ENCODE measurements at places on chromosomes 4 and X. TPM values are rescaled to one million over a fixed set of nuclear protein-coding genes. Genes with fewer than 3 reads are reported as not detected.

KLF3 gene
- 22.2 TPM for total RNA-seq

MTNR1A gene
- not detected for total RNA-seq

VEGFC gene
- 1.4 TPM for total RNA-seq

ADRA2C gene
- 0.81 TPM for total RNA-seq

STOX2 gene
- total RNA-seq: 0.65 TPM

TCEAL6 gene
- 3.8 TPM for total RNA-seq

GPRIN3 gene
- total RNA-seq: 4.3 TPM

DNA sequence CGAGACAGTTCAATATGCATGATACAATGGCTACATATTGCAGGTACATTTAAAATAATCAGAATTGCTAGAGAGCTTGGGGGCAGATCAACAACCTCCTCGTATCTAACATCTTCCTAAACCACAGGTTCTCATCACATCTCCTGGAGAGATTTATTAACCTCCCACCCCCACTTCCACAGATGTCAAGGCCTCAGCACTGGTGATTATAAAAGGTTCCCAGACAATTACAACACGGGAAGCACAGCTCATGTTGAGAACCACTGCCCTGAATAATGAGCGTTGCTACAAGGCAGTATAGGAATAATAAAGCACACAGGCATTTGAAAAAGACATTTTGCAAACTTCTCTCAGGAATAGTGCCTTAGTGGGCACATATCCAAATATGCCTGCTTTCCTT is 42.8 kb downstream of the ELOVL6 start:
- peak; percentile 92 for ATAC-seq

- ATAC-seq: no peak
Observed at GRCh38 chr4:61918987-61919386, 718.9 kb downstream of the ADGRL3 start.

GRCh38 chrX:153496590-153496959 is 1.8 kb downstream of the BGN start:
- ATAC-seq: no peak

- peak; percentile 42 for ATAC-seq
Observed at GRCh38 chr4:153513596-153513995, 47.4 kb downstream of the TMEM131L start.

- ATAC-seq: no peak
Observed at GRCh38 chr4:185565696-185566095, 30.4 kb upstream of the PDLIM3 start.

GRCh38 chr4:105155426-105155825 is 8.8 kb downstream of the TET2 start:
- ATAC-seq: no peak

GRCh38 chrX:19756597-19757131 is 130.7 kb downstream of the SH3KBP1 start:
- no peak for ATAC-seq

DNA sequence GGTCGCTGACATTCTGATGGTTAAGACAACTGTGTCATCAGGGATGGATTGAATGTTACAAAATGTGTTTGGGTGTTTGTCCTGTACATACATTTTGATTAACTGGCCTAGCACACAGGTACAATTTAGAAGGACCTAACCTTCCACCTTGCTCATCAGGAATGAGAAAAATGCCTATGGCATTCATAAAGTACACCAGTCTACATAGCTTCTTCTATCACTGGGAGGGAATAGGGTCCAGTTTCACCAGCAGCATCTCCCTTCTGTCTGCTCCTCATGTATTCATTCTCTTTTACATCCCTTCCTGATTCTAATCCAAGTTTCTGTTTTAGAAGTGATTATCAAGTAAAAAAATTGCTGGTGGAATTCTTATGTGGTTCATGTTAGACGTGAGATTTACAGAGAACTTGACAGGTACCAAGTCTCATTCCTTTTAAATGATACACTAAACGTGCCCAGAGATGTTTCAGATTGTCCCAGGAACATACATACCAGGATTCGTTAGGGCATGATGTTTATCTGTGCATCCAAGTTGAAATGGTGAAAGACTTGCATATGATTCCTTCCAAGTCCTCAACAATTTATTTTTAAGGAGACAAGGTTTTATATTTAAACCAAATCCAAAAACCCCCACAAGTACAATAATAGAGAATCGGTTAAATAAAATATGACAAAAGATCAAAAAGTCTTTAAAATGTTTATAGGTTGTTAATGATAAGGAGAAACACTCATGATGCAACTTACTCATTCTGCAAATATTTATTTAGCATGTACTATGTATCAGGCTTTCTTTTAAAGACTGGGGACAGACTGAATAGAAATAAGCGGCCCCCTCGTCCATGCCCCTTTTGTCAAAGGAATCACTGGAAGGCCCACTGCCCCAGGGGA is 359.1 kb downstream of the ZNF674 start:
- no peak for ATAC-seq

DNA sequence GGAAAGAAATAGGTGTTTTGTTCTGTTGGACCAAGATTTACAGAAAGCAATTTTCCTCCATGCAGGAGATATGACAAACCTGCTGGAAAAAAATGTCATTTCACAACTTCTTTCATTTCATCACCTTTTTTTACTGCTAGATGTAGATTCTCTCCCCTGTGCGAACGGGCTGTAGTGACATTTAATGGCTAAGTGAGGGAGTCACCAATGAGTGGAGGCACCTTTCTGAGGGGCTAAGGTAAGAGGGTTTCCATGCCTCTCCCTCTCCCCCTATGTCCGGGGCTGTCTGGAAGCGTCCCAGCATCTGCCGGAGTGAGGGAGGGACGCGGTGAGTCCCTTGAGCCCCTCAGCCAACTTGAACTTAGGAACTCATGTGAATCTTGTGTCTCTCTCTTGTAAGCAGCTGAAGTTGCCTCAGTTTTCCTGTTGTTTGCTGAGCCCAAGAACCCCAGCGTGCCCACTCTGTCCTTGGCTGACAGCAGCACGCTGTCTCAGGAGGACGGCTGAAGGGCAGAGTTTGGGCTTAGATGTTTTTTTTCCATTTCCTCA is 42.3 kb downstream of the DCTD start:
- ATAC-seq: no peak

DNA sequence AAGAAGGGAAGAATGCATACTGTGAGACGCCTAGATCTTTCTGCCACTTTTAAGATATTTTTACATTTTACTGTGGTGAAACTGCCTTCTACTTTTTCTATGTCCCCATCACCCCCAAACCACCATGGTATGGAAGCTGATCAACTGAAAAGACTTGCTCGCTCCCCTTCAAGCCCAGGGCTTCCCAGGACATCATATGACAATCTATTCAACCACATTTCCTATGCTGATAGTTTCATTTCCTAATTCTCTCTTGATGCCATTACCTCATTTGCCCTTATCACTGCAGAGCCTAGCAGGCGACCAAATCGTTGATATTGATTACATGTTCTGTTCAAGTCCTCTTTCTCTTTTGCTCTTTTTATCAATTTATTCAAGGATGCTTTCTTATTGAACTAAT is 40.1 kb upstream of the KLHL34 start:
- no peak for ATAC-seq

DNA sequence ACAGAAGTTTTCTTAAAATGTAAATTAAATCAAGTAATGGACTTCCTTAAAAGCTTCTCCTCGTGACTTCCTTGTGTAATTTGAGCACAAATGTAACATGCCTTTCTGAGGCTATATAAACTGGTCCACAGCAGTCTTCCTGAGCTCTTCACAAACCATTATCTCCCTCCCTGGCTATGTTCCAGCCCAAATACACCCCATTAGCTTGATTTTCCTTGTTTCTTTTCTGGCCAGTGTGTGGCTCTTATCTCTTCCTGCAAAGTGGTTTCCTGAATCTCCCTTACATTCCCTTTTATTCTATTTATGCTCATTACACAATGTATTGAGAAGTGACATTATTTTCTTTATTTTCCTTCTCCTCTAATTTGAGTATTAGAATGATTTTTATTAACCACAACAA is 1085.3 kb upstream of the PCDH10 start:
- ATAC-seq: no peak

DNA sequence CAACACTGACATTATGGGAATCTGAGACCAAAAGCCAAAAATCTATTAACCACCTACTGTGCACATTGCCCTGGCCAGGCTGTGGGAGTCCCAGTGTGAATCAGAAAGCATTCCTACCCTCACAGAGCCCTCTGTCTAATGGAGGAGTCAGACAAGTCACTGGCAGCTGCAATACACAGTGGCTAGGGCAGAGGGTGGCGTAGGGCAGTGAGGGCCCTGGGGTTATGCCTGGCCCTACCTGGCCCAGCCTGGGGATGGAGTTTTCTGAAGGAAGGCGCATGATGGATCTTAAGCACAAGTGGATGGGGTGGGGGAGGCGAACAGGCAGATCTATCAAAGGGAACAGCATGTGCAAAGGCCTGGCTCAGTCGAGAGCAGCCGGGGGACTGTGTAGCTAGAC is 10.8 kb downstream of the JAKMIP1 start:
- ATAC-seq: no peak

DNA sequence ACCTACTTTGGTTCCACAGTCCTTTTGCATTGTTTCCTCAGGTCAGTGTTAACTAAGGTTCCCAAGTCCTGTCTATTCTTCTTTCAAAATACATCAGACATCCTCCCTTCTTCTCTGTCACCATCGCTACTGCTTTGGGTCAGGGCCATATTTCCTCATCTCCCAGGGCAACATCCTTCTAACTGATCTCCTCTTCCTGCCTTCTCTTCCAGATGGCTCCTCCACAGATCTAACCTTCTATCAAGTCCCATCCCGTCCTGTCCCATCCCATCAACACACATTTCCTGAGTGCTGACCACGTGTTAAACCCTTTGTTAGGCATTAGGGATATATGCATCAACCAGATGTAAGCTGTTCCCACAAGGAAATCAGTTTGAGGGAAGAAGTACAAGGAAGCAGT is 25.9 kb downstream of the PLAC1 start:
- no peak for ATAC-seq

DNA sequence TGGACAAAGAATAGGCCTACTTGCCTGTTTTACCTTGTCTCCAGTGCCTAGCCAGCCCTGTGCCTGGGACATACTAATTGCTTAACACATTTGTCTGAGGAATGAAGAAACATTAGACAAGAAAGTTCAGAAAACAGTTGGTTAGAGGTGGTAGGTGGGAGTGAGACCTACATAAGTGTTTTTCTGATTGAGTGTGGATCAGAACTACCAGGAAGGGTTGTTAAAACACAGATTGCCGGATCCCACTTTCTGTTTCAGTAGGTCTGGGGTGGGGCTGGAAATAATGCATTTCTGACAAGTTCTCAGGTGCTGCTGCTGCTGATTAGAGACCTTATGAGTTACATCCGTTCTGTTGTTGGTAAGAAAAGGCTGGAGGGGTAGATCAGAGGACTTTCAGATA is 5.7 kb upstream of the JADE1 start:
- no peak for ATAC-seq

DNA sequence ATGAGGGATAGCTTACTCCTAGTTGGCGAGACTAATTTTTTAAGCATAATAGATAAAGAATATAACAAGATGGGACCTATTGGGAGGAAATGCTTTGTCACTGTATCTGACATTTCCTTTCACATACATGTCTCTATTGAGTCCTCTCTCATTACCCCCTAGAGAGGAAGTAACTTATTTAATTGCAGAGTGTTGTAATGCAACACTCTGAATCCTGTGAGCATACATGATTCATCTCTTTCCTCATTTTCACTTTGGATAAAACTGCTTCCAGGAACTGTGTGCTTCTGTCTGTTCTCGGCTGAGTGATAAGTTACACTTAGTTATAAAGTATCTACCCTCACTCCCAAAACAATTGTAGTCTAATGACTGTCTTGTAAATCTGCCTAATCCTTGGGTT is 266.1 kb upstream of the ANXA10 start:
- no peak for ATAC-seq
